CD4-positive, alpha-beta T cell (primary cell): ENCODE measurements at places on chromosomes 11 and 22. TPM values are rescaled to one million over a fixed set of nuclear protein-coding genes. Genes with fewer than 3 reads are reported as not detected.
A peak's percentile ranks its signal among the peaks of the same experiment; 100 is the strongest.

DNA sequence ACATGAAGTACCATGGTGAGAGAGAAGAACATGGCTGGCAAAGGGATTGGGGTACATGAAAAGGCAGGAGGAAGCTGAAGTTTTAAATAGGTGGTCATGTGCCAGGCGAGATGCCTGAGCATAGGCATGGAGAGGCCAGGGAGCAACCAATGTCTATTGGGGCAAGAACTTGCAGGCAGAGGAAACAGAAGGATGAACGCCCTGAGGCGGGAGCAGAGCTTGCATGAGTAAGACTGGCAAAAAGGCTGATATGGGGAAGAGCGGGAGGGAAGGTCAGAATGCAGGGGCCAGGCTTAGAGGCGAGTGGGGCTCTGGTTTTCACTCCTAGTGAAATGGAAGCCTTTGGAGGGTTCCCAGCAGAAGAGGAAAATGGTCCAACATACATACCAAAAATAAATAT, 52.5 kb upstream of the VSTM5 start:
- no peaks in the 10 kb centered on the region for H3K27me3 ChIP-seq
- H3K36me3 ChIP-seq = no peaks in the 10 kb centered on the region
- H3K4me3 ChIP-seq = no peak overlapping the region
- DNase-seq = no peak
- no peak overlapping the region for H3K27ac ChIP-seq
- H3K4me1 ChIP-seq = no peaks in the 10 kb centered on the region

DNA sequence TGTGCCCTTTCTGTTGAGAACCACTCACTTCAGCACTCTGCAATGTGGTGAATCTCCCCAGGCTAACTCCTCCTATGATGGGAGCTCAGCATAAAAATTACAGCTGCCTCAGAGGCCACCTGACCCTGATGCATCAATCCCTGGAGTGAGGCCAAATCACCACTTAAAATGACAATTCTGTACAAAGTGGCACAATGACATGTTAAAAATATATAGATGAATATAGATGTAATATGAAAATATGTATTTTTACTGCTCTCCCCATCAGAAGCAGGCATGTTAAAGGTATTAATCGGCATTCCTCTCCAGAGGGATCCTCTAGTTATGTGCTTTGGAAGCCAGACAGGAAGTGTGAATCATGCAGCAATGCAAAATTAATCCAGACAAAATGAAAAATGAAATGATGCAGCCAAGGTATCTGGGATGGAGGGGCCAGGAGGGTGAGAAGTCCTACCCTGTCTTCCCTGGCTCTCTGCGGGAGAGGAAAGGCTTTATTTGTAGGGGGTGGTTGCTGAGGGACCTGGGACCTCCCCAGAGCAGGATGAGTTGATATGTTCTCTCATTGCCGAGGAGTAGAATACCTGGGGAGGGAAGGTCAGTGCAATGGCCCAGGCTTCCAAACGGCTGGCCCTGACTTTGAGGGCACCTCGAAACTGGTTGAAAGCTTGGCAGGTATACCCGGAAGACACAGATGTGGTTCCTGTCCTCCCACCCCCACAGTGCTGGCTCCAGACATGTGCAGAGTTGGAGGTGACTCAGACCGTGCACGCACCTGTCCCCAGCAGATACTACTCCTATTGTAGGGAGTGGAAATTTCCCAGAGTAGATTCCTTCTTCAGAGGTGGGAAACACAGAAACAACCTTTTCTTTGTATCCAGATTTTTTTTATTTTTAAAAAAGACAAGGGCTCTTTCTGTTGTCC, 347.9 kb upstream of the NCAM1 start:
- H3K4me1 ChIP-seq = no peaks in the 10 kb centered on the region
- no peaks in the 10 kb centered on the region for H3K36me3 ChIP-seq
- no peaks in the 10 kb centered on the region for H3K27me3 ChIP-seq

PPP2R1B gene
- total RNA-seq = 39.2 TPM

- no peak overlapping the region for H3K27ac ChIP-seq
- no peaks in the 10 kb centered on the region for H3K36me3 ChIP-seq
- peaks cover 25% of the 10 kb centered on the region for H3K4me1 ChIP-seq
- DNase-seq = no peak
Observed at GRCh38 chr11:128351168-128351567, 236.2 kb downstream of the ETS1 start.

DNA sequence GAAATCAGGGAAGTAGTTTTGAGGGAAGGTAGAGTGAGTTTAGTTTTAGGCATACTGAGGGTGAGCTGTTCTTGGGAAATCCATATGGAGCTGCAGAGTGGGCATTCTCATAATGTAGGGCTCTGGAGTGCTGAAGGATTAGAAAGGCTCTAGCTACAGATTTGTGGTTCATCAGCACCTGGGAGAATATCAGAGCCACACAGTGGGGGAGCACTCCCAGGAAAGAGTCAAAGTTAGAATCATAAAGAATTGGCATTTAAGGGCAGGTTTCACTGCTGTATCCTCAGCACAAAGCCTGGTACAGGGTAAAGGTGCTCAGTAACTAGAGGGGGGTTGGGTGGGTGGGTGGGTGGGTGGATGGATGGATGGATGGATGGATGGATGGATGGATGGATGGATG, 52.5 kb downstream of the SLN start:
- H3K36me3 ChIP-seq = no peaks in the 10 kb centered on the region
- no peak for DNase-seq
- H3K4me3 ChIP-seq = no peak overlapping the region
- no peak overlapping the region for H3K27ac ChIP-seq

DNA sequence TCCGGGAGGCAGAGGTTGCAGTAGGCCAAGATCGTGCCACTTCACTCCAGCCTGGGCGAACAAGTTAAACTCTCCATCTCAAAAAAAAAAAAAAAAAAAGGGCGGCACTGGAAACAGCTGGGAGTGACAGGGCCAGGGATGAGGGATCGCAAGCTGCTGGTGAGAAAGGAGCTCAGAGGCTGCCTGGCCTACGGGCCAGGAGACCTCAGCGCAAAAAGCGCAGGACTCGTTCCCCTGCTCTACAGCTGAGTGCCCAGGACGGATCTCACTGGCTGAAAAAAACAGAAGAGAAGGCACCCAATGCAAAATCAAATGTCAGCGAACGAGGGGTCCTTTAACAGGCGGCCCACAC, 650 bp upstream of the NUP50 start:
- peak overlapping the region; percentile 80 for H3K4me3 ChIP-seq
- H3K27ac ChIP-seq = peak overlapping the region; percentile 85
- peaks cover 56% of the 10 kb centered on the region for H3K4me1 ChIP-seq
- H3K36me3 ChIP-seq = peaks cover 13% of the 10 kb centered on the region
- no peak for DNase-seq

- peaks cover 42% of the 10 kb centered on the region for H3K36me3 ChIP-seq
- no peaks in the 10 kb centered on the region for H3K27me3 ChIP-seq
- no peak overlapping the region for H3K4me3 ChIP-seq
- DNase-seq = no peak
- no peak overlapping the region for H3K27ac ChIP-seq
Observed at GRCh38 chr11:78564490-78565467, 9.9 kb downstream of the NARS2 start.

RTN4RL2 gene
- 0.19 TPM for total RNA-seq

MS4A7 gene
- not detected for total RNA-seq

DNA sequence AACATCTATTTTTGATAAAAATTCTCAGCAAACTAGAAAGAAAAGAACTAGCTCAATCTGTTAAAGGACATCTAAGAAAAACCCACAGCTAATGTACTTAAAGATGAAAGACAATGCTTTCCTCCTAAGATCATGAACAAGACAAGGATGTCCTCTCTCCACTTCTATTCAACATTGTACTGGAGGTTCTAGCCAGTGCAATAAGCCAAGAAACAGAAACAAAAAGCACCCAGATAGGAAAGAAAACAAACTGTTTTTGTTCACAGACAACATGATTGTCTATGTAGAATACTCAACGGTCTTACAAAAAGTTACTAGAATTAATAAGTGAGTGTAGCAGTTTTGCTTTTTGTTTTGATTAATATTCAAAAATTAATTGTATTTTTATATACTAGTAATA, 7.8 kb downstream of the CD3D start:
- H3K27me3 ChIP-seq = no peaks in the 10 kb centered on the region
- H3K36me3 ChIP-seq = peaks cover 28% of the 10 kb centered on the region
- H3K27ac ChIP-seq = peak overlapping the region; percentile 57
- no peak overlapping the region for H3K4me3 ChIP-seq

- H3K27ac ChIP-seq = no peak overlapping the region
- no peak overlapping the region for H3K4me3 ChIP-seq
Observed at GRCh38 chr11:129724866-129725265, 90.8 kb upstream of the TMEM45B start.

ART5 gene
- total RNA-seq = not detected

DNA sequence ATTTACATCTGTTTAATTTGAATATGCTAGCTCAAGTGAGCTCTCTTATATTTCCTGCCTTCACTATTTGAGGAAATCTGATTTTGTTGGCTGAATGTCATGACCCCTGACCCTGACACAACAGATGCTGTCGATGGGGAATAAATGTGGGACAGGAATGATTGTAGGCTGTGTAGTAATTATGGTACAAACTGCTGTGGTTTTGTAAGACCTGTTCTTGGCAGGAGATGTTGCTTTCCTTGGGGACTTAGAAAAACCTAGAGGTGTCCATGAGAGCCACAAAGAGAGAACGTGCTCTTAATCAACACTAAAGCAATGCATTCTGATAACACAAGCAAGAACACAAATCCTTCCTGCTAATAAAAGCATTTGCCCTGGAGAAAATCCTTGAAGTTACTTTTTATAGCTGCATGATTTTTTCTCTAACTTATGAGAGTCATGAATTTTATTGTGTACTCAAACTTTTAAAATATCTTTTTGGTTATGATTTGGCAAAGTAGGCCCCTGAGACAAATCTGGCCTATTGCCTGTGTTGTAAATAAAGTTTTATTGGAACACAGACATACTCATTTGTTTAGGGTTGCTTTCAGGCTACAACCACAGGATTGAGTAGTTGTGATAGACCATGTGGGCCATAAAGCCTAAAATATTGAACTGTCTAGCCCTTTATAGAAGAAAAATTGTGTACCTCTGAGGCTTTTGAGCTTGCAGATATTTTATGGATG, 90.2 kb downstream of the DDX10 start:
- DNase-seq = no peak
- no peaks in the 10 kb centered on the region for H3K36me3 ChIP-seq
- no peaks in the 10 kb centered on the region for H3K27me3 ChIP-seq
- H3K27ac ChIP-seq = no peak overlapping the region
- H3K4me1 ChIP-seq = no peaks in the 10 kb centered on the region

DNA sequence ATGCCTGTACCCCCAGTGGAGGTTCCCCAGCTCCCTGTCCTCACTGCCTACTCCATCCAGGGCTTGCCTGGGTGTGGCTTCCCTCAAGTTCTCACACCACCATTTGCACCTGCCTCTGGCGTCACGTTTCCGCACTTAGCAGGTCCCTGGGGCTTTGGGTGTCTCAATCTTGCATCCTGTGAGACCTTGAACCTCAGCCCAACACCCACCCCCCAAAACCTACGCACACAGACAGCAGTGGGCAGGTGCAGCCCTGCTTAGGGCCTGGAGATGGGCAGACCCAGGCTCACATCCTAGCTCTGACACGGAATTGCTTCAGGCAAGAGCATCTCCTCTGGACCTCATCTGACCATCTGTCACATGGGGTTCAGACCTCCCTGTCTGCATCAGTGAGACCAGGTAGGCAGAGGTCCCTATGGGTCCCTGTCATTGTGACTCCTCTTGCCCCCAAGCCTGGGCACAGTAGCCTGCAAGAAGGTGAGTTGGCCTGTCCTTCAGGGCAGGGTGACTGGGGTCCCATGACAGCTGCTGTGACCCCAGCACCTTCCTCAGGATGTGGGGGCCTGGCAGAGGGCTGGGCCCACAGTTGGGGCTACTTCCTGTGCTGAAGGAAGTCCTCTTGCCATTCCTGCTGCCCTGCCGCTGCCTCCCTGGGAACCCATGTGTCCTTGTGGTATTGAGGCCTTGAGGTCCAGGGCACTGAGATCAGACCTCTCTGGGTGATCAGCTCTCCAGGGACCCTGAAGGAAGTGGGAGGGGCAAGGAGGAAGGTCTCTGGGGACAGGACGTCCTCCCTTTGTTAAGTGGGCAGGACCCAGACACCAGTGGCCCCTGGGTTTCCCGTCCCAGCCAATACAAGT, 2.0 kb downstream of the SIPA1 start:
- H3K36me3 ChIP-seq = peaks cover 64% of the 10 kb centered on the region
- H3K4me1 ChIP-seq = peaks cover 73% of the 10 kb centered on the region
- H3K27ac ChIP-seq = peak overlapping the region; percentile 94
- H3K4me3 ChIP-seq = peak overlapping the region; percentile 59
- no peaks in the 10 kb centered on the region for H3K27me3 ChIP-seq

DNA sequence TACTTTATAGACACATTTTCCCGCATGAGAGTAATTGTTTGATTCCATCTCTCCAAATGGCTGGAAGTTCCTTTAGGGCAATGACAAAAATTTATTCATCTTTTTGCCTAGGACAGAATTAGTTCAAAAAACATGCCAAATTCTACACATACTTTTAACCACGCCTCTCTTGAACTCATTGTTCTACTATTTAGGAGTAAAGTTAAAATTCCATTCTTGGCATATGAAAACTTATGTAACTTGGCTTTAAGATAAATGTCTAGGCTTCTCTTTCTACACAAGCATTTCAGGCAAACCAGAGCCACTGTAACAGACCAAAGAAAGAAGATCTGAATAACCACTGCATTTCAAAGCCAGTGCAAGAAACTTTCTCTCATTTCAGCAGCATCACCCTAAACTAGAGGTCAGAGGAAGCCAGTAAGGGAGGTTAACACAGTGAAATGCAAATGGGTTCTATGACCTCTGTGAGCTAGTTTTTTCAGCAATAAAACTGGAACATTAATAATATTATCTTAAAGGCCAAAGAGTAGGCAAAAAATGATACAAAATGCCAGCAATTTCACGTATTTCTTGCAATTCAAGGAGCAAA, 73.0 kb downstream of the RSF1 start:
- no peaks in the 10 kb centered on the region for H3K27me3 ChIP-seq
- H3K4me1 ChIP-seq = no peaks in the 10 kb centered on the region
- no peak overlapping the region for H3K4me3 ChIP-seq
- H3K36me3 ChIP-seq = peaks cover 5% of the 10 kb centered on the region
- DNase-seq = no peak

- peaks cover 5% of the 10 kb centered on the region for H3K27me3 ChIP-seq
- H3K4me1 ChIP-seq = no peaks in the 10 kb centered on the region
- no peaks in the 10 kb centered on the region for H3K36me3 ChIP-seq
- no peak overlapping the region for H3K4me3 ChIP-seq
Observed at GRCh38 chr11:119878990-119879389, 150.0 kb upstream of the NECTIN1 start.

GRCh38 chr11:11608783-11609232, 13.0 kb downstream of the GALNT18 start:
- H3K27me3 ChIP-seq = no peaks in the 10 kb centered on the region
- H3K27ac ChIP-seq = no peak overlapping the region
- DNase-seq = no peak
- H3K4me1 ChIP-seq = no peaks in the 10 kb centered on the region

DNA sequence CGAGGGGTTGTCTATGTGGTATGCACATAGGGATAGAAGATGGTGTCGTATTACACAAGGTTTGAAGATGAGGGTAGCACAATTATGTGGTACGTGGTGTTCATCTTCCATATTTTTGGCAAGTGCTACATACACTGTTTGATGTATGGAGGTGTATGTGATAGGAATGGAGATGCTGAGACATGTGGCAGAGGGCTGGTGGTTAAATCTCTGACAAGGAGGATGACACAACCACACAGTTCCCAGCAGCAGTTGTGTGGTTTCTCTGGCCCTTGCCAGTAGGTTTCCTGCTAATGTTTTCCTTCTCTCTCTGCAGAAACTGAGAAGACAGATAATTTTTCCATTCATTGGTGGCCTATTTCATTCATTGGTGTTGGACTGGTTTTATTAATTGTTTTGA, 17.0 kb downstream of the NCR3LG1 start:
- peaks cover 10% of the 10 kb centered on the region for H3K36me3 ChIP-seq
- no peaks in the 10 kb centered on the region for H3K27me3 ChIP-seq
- no peaks in the 10 kb centered on the region for H3K4me1 ChIP-seq
- H3K27ac ChIP-seq = no peak overlapping the region

GRCh38 chr22:31055635-31056159, 25.4 kb upstream of the SMTN start:
- no peak overlapping the region for H3K27ac ChIP-seq
- no peaks in the 10 kb centered on the region for H3K36me3 ChIP-seq
- H3K4me3 ChIP-seq = no peak overlapping the region
- H3K4me1 ChIP-seq = no peaks in the 10 kb centered on the region
- H3K27me3 ChIP-seq = no peaks in the 10 kb centered on the region
